ENCODE measurements at places on chromosomes 3 and 15. TPM values are rescaled to one million over a fixed set of nuclear protein-coding genes. Genes with fewer than 3 reads are reported as not detected.

Gene SLC27A2
- total RNA-seq: 9.9 TPM

Gene ERICH6
- not detected for total RNA-seq

Gene NMNAT3
- total RNA-seq: 4.5 TPM

Gene CYP1A2
- not detected for total RNA-seq

Gene SCAANT1
- total RNA-seq: not detected

Gene OIP5
- 13.6 TPM for total RNA-seq

Gene GOLGA6D
- total RNA-seq: not detected

Gene FMN1
- total RNA-seq: 0.07 TPM

DNA sequence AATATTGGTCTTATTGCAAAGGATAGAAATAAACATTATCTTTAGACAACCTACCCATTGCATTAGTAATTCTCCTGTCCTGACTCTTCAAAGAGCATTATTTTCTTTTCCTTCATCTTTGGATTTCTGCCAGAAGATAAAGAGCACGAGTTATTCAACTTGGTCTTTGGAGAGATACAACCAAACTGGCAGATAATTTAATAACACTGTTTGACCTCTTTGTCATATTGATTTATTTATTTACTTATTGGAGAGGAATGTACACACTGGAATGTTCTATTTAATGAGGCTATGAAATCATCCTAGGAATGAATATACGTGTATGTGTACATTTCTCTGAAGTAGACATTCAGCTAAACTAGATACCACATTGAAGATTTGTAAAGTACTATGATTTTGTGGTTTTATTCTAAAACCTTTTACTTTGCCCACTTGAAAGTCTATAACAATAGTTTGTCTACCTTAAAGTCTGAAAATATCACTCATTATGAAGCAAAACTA lies 462.1 kb downstream of the C3orf38 start:
- H3K4me3 ChIP-seq: no peak overlapping the region
- H3K27ac ChIP-seq: no peak overlapping the region
- H3K27me3 ChIP-seq: no peaks in the 10 kb centered on the region
- DNase-seq: no peak
- no peaks in the 10 kb centered on the region for H3K36me3 ChIP-seq

GRCh38 chr3:127065561-127066290 lies 82.8 kb downstream of the PLXNA1 start:
- DNase-seq: no peak
- H3K36me3 ChIP-seq: no peaks in the 10 kb centered on the region
- H3K27ac ChIP-seq: no peak overlapping the region
- no peaks in the 10 kb centered on the region for H3K4me1 ChIP-seq
- H3K4me3 ChIP-seq: no peak overlapping the region

DNA sequence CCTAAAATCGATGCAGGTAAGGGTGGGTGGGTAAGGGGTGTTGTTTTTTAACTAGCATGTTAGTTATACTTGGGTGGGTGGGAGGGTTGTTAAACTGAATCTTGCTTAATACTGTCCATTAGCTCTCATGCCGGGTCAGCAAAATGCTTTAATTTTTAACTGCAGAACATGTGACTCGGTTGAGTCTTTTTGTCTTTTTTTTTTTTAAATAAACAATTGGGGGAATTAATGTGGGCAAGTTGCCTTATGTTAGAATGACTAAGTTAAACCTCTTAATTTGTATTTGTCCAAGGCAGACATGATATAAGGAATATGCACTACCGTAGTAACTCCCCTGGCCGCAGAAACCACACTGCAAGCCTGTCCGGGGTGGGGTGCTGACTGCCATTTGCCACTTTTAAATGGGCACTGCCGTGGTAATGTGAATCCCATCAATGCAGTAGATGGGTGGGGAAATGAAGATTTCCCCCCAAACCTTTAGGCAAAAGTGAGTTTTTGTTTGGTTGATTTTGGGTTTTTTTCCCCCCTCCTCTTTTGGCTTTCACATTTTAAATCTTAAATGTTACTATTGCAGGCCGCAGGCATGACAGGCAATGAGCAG lies 54.3 kb upstream of the CCR4 start:
- H3K27me3 ChIP-seq: peaks cover 19% of the 10 kb centered on the region
- no peak overlapping the region for H3K27ac ChIP-seq
- H3K4me3 ChIP-seq: no peak overlapping the region

GRCh38 chr3:116852803-116853202 lies 143.2 kb downstream of the TUSC7 start:
- no peaks in the 10 kb centered on the region for H3K27me3 ChIP-seq
- H3K36me3 ChIP-seq: no peaks in the 10 kb centered on the region
- no peak overlapping the region for H3K4me3 ChIP-seq
- DNase-seq: no peak

DNA sequence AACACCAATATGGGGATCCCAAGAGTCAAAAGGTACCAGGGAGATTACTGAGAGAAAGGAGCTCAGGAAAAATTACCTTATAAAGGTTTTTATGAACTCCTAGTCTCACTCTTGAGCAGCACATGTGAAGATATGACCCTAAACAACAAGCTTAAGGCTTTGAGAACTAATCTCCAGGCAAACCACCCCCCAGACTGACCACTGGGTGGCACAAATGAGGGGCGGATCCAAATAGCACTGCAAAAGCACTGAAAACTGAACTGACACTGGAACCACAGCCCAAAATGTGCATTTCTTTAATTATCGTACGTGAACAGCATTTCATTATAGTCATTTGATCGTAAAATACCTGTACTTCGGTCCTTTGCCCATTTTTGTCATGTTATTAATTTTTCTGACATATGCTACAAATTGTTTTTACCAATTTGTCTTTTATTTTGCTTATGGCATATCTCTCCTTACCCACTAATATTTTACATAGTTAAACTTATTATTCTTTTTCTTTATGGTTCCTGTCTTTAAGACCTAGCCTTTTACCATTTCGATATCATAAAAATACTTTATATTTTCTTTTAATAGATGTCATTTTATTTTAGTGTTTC lies 31.5 kb upstream of the TFDP2 start:
- H3K36me3 ChIP-seq: peaks cover 6% of the 10 kb centered on the region
- H3K4me3 ChIP-seq: no peak overlapping the region
- no peaks in the 10 kb centered on the region for H3K4me1 ChIP-seq
- no peaks in the 10 kb centered on the region for H3K27me3 ChIP-seq
- H3K27ac ChIP-seq: no peak overlapping the region

DNA sequence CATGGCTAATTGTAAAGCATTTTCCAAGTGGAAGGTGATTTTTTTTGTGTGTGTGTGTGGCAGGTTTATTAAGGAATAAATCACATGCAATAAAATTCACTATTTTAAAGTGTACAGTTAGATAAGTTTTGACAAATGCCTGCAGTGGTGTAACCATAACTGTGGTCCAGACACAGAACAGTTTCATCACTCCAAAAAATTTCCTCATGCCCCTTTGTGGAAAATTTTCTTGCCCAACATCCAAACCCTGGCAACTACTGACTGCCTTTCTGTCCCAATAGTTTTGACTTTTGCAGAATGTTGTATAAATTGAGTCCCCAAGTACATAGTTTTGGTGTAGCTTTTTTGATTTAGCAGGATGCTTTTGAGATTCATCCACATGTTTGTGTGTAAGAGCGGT lies 135.1 kb upstream of the KLHL25 start:
- H3K36me3 ChIP-seq: no peaks in the 10 kb centered on the region
- H3K4me3 ChIP-seq: no peak overlapping the region
- H3K27ac ChIP-seq: no peak overlapping the region
- DNase-seq: no peak
- H3K4me1 ChIP-seq: peaks cover 4% of the 10 kb centered on the region

DNA sequence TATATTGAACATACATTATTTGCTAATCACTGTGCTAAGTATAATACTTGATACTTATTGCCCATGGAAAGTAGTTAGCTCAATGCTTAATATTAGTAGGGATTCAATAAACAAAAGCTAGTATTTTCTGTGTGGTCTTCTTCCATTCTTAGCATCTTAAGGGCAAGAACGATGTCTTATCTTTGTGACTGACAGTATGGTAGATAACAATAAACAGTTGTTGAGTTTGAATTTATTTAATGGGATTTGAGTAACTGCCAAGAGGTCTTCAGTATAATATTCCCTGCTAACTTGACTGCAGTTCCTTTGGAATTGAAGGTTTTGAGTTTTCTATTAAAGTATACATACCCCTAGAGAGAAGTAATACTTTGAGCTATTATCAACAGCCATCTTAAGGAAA lies 70.1 kb downstream of the ZNF609 start:
- H3K4me3 ChIP-seq: no peak overlapping the region
- no peak for DNase-seq
- no peak overlapping the region for H3K27ac ChIP-seq
- H3K4me1 ChIP-seq: peaks cover 67% of the 10 kb centered on the region
- no peaks in the 10 kb centered on the region for H3K27me3 ChIP-seq
- peaks cover 37% of the 10 kb centered on the region for H3K36me3 ChIP-seq

- no peak for DNase-seq
- no peaks in the 10 kb centered on the region for H3K27me3 ChIP-seq
- H3K36me3 ChIP-seq: no peaks in the 10 kb centered on the region
- no peak overlapping the region for H3K27ac ChIP-seq
- no peak overlapping the region for H3K4me3 ChIP-seq
These were observed 584.8 kb downstream of the DIPK2A start for GRCh38 chr3:144556392-144556791.

DNA sequence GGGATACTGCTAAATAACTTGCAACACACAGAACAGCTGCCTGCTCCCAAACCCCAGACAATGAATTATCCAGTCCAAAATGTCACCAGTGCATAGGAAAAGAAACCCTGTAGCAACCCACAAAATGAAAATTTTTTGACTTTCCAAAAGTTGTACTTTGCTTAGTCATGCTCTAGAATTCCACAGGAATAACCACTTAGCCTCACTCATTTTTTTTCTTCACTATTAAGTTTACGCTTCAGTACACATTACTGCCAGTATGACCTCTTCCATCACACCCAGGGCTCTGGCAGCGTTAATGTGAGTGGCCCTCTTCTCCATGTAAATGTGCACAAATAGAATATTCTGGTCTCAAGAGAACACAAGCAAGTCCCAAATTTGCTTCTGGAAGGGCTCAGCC lies 259.8 kb downstream of the MAGI1 start:
- no peaks in the 10 kb centered on the region for H3K4me1 ChIP-seq
- DNase-seq: no peak
- no peak overlapping the region for H3K27ac ChIP-seq
- H3K4me3 ChIP-seq: no peak overlapping the region
- H3K36me3 ChIP-seq: no peaks in the 10 kb centered on the region
- no peaks in the 10 kb centered on the region for H3K27me3 ChIP-seq

DNA sequence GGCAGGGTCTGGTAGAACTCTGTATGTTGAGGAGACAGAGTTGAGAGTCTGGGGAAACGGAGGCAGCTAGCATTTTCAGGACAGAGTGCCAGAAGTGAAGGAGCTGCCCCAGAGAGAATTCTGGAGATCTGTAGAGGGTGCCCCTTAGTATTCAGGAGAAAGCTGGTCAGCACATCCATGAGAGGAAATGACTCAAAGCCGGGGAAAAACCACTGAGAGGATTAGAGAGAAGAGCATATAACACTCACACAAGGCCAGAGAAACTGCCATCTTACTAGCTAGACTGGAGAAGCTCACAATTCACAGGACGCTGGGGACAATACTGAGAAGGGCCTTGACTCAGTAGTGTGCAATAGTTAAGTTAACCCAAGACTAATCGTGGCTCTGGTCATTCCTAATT lies 75.7 kb upstream of the DPPA4 start:
- H3K4me1 ChIP-seq: no peaks in the 10 kb centered on the region
- no peak for DNase-seq
- no peak overlapping the region for H3K4me3 ChIP-seq
- no peaks in the 10 kb centered on the region for H3K27me3 ChIP-seq
- H3K36me3 ChIP-seq: no peaks in the 10 kb centered on the region

- peak overlapping the region; percentile 43 for H3K4me3 ChIP-seq
- H3K36me3 ChIP-seq: no peaks in the 10 kb centered on the region
- H3K4me1 ChIP-seq: peaks cover 14% of the 10 kb centered on the region
- peak; percentile 27 for DNase-seq
- peak overlapping the region; percentile 22 for H3K27ac ChIP-seq
- peaks cover 4% of the 10 kb centered on the region for H3K27me3 ChIP-seq
These were observed 52.2 kb downstream of the SEMA5B start for GRCh38 chr3:122975163-122975923.

DNA sequence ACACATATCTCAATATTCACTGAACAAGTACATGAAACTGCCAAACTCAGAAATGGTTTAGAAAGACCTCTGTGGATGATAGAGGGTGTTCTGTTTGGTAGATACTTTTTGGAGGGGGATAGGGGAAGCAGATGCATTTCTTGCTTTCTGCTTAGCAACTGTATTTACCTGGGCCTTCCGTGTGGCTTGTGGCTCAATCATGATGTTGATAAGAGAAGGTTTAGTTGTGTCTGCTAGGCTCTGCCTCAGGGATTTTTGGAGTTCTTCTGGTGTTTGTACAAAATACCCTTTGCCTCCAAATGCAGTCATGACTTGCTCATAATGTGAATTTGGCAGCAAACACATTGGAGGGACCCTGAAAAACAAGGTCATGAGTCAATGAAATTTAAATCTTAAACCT lies 38.2 kb downstream of the HACL1 start:
- peaks cover 4% of the 10 kb centered on the region for H3K4me1 ChIP-seq
- peaks cover 15% of the 10 kb centered on the region for H3K36me3 ChIP-seq
- no peak for DNase-seq
- H3K27ac ChIP-seq: no peak overlapping the region
- H3K4me3 ChIP-seq: no peak overlapping the region

- H3K36me3 ChIP-seq: peaks cover 1% of the 10 kb centered on the region
- no peak overlapping the region for H3K27ac ChIP-seq
- no peak for DNase-seq
- H3K27me3 ChIP-seq: no peaks in the 10 kb centered on the region
- H3K4me3 ChIP-seq: no peak overlapping the region
These were observed 61.9 kb upstream of the RASGRP1 start for GRCh38 chr15:38626443-38627050.

- no peak within 1 kb of the TSS for H3K27ac ChIP-seq
- H3K4me1 ChIP-seq: peaks cover 4% of the 10 kb centered on the region
- peak within 1 kb of the TSS; percentile 24 for H3K4me3 ChIP-seq
- no peaks in the 10 kb centered on the region for H3K36me3 ChIP-seq
- H3K27me3 ChIP-seq: peaks cover 58% of the 10 kb centered on the region
These were observed at the start of gene TPM1 for GRCh38 chr15:63041974-63042876. TPM1 (plus strand) TSS chr15:63042747; CDS start chr15:63042830, 83 bp downstream.

GRCh38 chr3:100335434-100335833 lies 877 bp downstream of the NIT2 start:
- H3K4me3 ChIP-seq: peak overlapping the region; percentile 85
- H3K27me3 ChIP-seq: no peaks in the 10 kb centered on the region
- peak overlapping the region; percentile 93 for H3K27ac ChIP-seq
- DNase-seq: peak; percentile 37
- H3K36me3 ChIP-seq: peaks cover 13% of the 10 kb centered on the region
- H3K4me1 ChIP-seq: peaks cover 15% of the 10 kb centered on the region

GRCh38 chr15:78175330-78175729 lies 26.2 kb downstream of the IDH3A start:
- H3K36me3 ChIP-seq: peaks cover 26% of the 10 kb centered on the region
- H3K27me3 ChIP-seq: no peaks in the 10 kb centered on the region
- peaks cover 23% of the 10 kb centered on the region for H3K4me1 ChIP-seq
- DNase-seq: no peak
- H3K27ac ChIP-seq: no peak overlapping the region

DNA sequence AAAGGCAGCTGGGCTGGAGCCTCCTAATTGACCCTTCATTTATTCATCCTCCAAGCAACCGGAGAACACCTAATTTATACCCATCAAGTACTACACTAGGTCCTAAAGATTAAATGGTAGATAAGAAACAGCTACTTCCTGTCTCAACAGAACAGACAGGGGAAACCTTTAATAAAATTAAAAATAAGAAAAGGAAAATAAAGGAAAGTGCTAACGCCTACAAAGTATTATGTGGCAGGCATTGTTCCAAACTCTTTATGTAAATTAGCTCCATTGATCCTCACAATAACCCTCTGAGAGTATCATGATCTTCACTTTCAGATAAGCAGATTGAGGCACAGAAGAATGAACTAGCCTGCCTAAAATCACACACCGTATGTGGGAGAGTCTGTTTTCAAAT lies 139.5 kb downstream of the CNTN6 start:
- no peaks in the 10 kb centered on the region for H3K36me3 ChIP-seq
- no peak for DNase-seq
- no peaks in the 10 kb centered on the region for H3K4me1 ChIP-seq
- H3K27ac ChIP-seq: no peak overlapping the region

All from activated CD8-positive, alpha-beta T cell treated with anti-CD3 and anti-CD28 coated beads for 36 hours (primary cell).